NCI-H1048 (cell line): ENCODE measurements at places on chromosomes 12 and 14.

- DNase-seq: no peak
Measured at GRCh38 chr14:57611555-57612075, 118.0 kb upstream of the CCDC198 start.

- DNase-seq: peak; percentile 38
Measured at GRCh38 chr14:49865431-49865859, 12.9 kb upstream of the NEMF start.

DNA sequence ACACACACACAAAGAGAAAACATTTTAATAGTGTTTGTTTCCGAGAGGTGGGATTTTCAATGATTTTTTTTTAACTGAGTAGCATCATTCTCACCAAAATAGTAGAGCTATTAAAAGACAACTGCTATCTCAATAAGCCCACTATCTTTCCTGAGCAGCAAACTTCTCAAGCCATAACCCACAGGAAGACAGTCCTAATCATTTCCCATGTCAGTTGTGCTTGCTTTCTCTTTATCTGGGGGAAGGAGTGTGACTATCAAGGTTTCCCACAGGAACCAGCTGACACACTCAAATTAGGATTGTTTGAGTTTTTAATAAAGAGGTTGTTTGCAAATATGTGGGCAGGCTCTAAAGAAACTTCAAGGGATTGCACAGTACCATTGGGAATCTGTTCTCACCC, 4.9 kb upstream of the MAX start:
- no peak for DNase-seq

GRCh38 chr14:24255931-24256711, 6.9 kb downstream of the TGM1 start:
- DNase-seq: no peak

- DNase-seq: no peak
Measured at GRCh38 chr14:99636487-99636886, 8.4 kb upstream of the HHIPL1 start.
